Activated CD8-positive, alpha-beta memory T cell treated with anti-CD3 and anti-CD28 coated beads for 1 hour (primary cell): ENCODE measurements at places on chromosomes 7 and 10.

- DNase-seq: no peak
These were observed 11.7 kb downstream of the ADIRF start for GRCh38 chr10:86979977-86980448.

- no peak for DNase-seq
These were observed 28.8 kb downstream of the TMEM120A start for GRCh38 chr7:75965617-75966016.

GRCh38 chr7:128879461-128879938 is 16.8 kb downstream of the ATP6V1F start:
- DNase-seq: no peak

- DNase-seq: no peak
These were observed 222.9 kb downstream of the PTEN start for GRCh38 chr10:88086187-88086960.

- no peak for DNase-seq
These were observed 4.1 kb upstream of the OIT3 start for GRCh38 chr10:72889391-72889831.

GRCh38 chr7:142375710-142376313 is 118.0 kb upstream of the PRSS58 start:
- DNase-seq: no peak

DNA sequence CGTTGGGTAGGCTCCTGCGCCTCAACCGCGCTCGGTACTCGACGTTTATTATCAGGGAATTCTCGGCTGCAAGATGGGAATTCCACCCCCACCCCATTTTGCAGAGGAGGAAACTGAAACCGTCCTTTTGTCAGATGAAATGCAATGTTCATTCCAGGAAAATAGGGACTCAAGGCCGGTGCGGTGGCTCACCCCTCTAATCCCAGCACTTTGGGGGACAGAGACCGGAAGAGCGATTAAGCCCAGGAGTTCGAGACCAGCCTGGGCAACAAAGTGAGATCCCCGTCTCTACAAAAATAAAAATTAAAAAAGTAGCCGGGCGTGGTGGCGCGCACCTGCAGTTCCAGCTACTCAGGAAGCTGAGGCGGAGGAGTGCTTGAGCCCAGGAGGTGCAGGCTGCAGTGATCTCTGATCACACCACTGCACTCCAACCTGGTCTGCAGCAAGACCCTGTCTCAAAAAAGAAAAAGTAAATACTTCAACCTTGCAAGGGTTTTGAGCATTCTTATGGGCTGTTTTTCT is 720 bp upstream of the RFC2 start:
- DNase-seq: no peak

- no peak for DNase-seq
These were observed 2.0 kb downstream of the CALML3 start for GRCh38 chr10:5526691-5527331.

GRCh38 chr10:1824928-1825327 is 87.6 kb upstream of the ADARB2 start:
- DNase-seq: no peak

DNA sequence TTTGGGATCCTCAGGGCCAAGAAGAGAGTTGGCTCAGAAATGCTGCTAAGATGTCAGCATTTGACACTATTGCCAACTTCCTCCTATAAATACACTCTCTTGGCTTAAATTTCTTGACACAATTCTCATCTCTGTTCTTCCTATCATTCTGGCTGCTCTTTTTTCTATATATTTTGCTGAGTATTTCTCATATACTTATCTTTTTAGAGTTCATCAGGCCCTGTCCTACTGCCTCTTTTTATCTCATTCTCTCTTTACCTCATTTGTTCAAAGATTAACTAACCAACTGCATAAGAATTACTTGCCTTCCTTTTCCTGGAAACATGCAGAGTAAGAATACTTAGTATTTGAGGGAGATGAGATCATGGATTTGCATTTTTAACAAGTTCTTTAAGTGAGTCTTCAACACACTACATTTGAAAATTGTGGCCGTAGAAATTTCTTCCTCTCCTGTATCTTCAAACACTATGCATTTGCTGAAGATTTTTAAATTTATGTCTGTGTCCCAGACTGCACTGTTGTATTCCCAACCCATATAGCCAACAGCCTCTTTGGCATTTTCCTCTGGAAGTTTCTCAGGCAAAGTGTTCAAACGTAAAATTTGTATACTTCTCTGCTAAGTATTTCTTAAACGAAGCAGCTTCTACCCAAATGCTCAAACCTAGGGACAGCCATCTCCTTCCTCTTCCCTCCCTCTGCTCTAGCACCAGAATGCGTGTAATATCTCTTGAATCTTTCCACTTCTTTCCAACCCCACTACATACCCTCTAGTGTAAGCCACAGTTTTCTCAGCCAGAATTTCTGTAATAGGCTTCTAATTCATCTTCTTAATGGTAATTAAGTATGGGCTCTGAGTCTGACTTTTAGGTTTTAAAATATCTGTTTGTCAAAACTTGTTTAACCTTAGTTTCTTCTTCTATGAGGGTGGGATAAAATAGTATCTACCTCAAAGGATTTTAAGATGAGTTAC is 35.5 kb downstream of the ARL4A start:
- DNase-seq: no peak

DNA sequence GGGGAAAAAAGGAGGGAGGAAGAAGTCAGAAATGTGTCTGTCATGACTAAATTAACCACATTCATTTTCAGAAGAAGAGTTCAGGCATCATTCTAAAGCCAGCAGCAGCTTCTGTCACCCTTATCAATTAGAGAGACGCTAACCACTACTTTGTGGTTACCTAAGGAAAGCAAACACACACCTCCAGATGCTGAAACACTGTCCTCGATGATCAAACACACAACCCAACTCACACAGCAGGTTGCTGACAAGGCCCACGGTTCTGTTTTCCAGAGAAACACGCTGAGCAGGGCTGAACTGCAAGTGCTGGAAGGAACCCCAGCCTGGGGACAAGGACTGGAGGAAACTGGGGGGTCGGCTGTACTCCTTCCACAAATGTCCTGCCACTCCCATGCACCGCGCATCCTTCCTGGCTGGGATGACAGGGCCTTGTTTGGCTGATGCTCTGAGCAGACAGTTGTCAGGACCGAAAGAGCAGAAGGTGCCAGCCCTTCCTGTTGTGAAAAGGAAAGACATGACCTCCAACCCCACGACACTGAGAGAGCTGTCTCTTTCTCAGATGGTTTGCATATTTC is 36.6 kb downstream of the PRKCQ start:
- DNase-seq: no peak

DNA sequence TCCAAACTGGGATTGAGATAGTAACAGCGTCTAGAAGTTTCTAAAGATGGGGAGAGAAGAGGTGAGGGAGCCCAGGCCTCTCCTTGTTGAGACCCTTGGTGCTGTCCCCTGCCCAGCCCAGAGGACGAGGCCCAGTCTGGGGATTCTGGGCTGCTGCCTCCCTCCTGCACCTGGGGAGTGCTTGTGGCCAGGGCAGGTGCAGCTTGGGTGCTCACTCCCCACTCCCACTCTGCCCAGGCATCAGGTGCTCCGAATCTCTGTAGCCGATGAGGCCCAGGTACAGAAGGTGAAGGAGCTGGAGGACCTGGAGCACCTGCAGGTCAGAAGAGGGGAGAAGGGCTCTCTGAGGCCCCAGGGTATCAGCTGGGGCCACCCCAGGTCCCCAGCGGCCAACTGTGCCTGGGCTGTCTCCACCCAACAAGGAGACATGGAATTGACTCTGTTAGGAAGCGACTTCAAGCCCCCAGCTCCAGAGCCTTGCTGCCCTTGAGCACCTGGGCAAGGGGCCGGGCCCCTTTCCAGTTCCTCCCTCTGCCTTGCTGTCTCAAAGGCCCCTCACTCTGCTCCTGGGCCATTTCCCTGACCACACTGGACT is 664 bp downstream of the CPA1 start:
- no peak for DNase-seq

GRCh38 chr7:12596225-12596790 is 25.8 kb downstream of the SCIN start:
- no peak for DNase-seq

- DNase-seq: no peak
These were observed 46.7 kb downstream of the TNS3 start for GRCh38 chr7:47535035-47535703.

DNA sequence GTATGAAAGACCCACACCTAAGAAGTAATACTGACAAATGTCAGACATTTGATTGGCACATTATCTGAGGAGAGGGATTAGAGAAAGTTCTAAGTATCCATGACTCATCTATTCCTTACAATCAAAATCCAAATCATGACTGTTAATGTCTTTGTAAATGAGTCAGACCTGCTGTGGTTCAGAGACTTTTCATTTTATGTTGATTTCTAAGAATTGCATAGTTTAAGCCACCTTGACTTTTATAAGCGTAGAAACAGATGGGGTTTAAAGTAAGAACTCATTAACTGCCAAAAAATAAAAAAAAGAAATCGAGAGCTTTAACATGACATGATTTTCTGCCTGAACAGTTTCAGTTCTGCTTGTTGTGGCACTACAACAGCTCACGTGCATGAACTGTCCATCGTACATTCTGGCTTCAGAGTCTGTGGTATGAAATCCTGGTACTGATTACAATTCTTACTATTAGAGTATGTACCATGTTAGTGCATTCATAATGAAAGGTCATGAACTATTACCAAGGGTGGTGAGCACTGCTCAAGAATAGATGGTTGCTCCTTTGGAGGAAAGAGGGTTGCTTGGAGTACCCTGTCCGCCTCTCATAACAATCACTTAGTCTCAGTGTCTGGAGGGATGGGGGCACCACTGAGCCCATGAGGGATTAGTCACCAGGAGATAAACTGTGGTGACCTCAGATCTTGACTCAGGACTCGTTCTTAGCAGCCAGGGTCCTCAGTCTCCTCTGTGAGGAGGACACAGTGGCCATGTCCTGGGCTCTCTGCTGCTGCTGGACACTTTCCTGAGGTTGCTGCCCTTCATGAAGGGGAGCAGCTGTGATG is 42.2 kb downstream of the ACSM6 start:
- DNase-seq: no peak

DNA sequence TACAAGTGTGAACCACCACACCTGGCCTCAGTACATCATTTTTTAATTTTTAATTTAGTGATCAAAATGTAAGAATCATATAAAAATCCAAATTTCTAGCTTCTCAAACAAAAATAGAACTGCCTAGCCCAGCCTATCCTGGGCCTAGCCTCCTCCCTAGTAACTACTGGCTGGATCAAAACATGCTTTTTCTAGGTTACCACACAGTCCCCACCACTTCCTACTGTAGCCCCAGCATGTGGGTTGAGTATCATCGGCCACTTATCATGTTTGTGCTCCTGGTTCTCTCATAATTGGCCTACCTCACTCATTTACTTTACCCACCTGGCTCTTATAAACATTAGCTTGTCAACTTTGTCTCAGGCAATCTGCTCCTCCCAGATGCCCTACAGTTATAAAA is 52.9 kb downstream of the DNAJC12 start:
- no peak for DNase-seq

- no peak for DNase-seq
These were observed 3.0 kb downstream of the AFAP1L2 start for GRCh38 chr10:114401195-114401791.

DNA sequence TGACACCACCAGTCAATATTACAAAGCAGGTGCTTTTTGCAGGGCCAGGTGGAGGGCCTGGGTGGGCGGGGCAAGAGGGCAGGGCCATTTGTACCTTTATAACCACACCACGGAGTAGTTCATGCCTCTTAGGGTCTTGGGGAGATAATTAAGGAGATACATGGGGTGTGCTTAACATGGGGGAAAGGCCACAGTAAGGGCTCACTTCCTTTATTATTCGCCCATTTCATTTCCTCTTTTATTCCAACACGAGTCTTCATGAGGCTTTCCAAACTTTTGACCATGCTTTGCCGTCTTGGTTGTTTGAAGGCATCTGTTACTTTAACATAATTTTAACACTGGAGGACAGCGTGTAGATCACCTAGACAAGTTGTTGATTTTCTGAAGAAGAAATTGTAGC is 33.3 kb upstream of the LYZL2 start:
- DNase-seq: no peak

DNA sequence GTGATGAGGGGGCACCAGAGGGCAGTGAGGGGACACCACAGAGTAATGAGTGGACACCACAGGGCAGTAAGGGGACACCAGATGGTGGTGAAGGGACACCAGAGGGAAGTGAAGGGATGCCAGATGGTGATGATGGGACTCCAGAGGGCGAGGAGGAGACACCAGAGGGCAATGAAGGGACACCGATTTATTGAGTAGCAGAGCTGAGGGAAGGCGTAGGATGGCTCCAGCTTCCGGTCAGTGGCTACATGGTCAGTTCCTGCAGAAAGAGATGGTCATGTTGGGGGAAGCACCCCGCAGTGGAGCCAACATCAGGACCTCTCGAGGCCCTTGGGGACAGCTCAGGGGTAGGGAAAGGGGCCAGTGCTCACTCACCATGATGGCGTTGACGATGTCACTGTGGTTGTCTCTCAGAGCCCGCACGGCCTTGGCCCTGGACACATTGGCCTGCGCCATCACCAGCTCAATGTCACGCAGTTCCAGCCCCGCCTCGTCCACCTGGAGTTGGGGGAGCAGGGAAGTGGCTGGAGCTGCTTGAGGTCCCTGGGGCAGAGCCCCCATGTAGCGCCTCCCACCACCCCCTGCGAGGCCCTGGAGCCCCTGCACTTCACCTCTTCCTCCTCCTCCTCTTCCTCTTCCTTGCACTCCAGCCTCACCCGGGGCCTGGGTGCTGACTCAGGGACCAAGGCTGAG is 8.4 kb downstream of the NACAD start:
- DNase-seq: no peak

DNA sequence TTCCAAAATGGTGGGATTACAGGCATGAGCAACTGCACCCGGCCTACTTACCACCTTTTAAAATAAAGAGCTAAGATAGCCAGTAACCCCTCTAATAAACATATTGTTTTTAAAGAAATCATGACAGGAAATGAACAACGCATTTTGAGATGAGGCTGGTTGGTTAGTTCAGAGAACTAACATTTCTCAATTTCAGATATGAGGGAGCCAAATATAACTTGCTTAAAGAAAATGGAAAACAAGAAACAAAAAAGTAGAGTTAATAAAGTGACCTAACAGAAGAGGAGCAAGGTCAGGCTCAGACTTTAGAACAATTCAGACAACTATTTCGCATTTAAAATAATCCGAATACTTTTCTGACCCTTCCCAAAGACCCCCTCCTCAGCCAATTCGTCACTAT is 254.9 kb upstream of the PHF14 start:
- no peak for DNase-seq

GRCh38 chr10:4763960-4764428 is 62.0 kb upstream of the AKR1E2 start:
- DNase-seq: no peak

DNA sequence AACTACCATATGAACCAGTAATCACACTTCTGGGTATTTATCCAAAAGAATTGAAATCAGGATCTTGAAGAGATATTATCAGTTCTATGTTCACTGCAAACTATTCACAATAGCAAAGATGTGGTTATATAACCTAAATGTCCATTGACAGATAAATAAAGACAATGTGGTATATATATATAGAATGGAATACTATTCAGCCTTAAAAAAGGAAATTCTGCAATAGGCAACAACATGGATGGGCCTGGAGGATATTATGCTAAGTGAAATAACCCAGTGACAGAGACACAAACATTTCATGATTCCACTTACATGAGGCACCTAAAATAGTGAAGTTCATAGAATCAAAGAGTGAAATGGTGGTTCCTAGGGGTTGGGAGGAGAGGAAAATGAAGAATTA is 90.6 kb upstream of the CDK1 start:
- no peak for DNase-seq
